NCI-H526 (cell line): ENCODE measurements at places on chromosomes 3 and 15.

- no peak for DNase-seq
Observed at GRCh38 chr3:174413062-174413912, 445.8 kb upstream of the NAALADL2 start.

DNA sequence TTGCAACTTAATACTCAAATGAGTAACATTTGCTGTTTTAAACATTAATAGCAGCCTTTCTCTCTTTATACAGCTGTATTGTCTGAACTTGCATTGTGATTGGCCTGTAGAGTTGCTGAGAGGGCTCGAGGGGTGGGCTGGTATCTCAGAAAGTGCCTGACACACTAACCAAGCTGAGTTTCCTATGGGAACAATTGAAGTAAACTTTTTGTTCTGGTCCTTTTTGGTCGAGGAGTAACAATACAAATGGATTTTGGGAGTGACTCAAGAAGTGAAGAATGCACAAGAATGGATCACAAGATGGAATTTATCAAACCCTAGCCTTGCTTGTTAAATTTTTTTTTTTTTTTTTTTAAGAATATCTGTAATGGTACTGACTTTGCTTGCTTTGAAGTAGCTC is 40.3 kb downstream of the CTNNB1 start:
- DNase-seq, result no peak

DNA sequence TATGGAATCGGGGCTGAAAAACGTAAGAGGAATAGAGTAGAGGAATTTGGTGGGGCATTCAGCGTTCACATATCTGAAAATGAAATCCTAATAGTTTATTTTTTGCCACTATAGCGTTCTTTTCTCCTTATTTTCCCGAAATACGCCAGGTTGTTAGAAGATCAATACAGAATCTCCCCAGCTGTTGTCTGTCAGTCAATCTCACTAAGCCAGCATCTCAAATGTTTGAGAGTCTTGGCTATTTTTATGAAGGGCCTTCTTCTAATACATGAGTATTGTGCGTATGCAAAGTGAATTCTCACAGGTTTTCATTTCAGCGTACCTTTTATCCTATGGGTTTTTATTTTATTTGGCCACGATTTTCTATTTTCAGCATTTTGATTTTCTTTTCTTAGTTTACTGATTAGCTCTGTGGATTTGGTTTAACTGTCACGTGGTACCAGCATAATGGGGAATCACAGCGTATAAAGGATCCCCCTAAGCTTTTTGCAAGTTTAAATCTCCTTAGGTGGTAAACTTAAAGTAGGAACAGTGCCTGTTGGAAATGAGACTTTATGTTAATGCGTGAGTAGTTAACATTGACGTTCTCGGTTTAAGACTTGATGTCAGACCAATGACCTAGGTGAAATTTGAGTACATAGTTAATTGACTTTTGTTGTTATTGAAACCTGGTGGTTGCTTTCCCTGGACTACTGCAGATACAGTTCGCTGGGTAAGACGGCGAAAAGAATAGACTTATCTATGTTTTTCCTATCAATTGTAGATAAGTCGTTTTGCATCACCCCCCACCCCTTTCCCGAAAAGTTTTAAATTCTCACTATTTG is 1.3 kb downstream of the FXR1 start:
- DNase-seq, result no peak

DNA sequence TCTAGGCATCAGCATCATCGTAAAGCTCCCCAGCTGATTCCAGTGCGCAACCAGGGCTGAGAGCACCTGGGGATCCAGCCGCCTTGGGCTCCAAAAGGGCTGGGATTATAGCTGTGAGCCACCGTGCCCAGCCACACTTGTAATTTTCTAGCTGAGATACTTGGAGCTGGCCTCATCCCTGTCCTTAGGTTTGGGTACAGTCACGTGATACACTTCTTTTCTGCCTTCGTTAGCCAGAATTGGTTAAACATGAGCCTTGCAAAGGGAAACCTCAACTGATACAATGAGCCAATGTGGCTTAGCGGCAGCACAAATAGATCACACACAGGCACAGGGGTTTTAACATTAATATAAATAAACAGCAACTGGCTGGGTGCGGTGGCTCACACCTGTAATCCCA is 69.8 kb upstream of the GCNT3 start:
- no peak for DNase-seq

- no peak for DNase-seq
Observed at GRCh38 chr15:89495638-89496145, 691 bp downstream of the RHCG start.

GRCh38 chr3:156561533-156561932 is 6.6 kb upstream of the SSR3 start:
- no peak for DNase-seq

DNA sequence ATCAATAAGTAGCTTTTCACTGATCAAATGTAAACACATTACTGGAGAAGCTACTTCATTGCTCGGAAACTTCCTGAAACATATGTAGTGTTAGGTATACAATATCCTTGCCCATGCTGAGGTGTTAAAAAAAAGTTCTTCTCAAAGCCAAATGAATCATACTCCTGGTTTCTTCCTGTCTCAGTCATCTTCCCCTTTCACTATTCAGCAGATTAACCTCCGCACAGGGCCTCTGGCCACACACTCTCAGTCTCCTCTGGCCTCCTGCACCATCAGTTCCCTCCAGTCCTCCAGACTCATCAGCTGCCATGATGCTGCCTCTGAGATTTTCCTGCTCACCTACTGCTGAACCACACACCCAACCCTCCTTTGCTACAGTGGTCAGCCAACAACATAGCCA is 70.5 kb upstream of the BOC start:
- no peak for DNase-seq
